ENCODE measurements at places on chromosomes 16 and 17.

GRCh38 chr16:58501242-58502131, 1.5 kb downstream of the NDRG4 start:
- no peak for DNase-seq

- DNase-seq = no peak
These were observed 1711.7 kb downstream of the TP53TG3F start for GRCh38 chr16:35171106-35171505.

DNA sequence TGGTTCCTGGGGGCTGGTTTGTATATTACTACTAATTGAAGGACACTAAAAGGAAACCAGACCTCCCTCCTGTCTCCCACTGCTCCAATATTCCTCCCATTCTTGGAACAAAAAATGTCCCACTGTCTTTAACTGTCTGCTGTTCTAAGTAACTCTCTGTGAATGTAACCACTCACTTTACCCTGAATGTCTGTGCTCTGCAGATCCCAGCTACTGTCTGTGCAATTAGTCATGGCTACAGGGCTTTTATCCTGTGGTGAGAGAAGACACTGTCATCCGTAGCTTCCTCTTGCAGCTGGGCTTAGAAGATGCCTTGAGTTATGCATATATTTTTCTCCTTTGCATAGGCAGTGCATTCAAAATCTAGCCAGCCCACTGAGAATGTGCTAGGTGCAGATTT, 853.8 kb downstream of the CDH8 start:
- no peak for DNase-seq

DNA sequence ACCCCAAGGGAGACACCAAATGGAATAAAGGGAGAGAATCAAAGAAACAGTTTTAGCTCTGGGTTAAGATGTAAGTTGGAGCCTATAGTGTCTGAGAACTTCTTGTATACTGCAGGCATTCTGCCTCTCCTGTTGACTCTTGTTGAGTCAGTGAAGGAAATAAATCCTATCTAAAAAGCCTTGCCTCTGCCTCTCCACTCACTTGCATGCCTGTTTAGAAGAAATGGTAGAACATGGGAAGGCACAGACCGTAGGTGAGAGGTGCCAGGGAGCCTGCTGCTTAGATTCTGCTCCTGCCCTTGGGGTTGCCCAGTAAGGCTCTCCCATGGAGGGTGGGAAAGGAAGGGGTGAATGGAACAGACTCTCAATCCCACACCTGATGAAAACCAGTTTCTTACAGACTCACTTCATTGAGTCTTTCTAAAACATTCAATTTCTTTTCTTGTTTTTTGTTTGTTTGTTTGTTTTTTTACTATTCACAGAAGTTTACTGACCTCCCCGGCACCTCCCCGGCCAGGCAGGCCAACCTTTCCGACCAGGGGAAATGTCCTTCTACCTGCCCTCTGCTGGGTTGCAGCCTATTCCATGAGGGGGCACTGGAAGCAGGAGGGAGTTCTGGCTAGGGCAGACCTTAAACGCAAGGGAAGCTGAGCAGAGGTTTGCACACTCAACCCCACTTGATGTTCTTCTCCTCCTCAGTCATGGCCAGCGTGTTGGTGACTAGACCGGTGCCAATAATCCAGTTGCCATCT, 211.7 kb upstream of the WSB1 start:
- no peak for DNase-seq

- no peak for DNase-seq
These were observed 174.3 kb downstream of the FOXL1 start for GRCh38 chr16:86752582-86753175.

GRCh38 chr17:11279776-11280344, 38.8 kb downstream of the SHISA6 start:
- no peak for DNase-seq

- no peak for DNase-seq
These were observed 118.2 kb upstream of the KCNJ18 start for GRCh38 chr17:21573961-21574610.

- DNase-seq = no peak
These were observed 3.6 kb downstream of the MAPK3 start for GRCh38 chr16:30119428-30119827.

- no peak for DNase-seq
These were observed 82.8 kb downstream of the METRNL start for GRCh38 chr17:83162035-83162745.

DNA sequence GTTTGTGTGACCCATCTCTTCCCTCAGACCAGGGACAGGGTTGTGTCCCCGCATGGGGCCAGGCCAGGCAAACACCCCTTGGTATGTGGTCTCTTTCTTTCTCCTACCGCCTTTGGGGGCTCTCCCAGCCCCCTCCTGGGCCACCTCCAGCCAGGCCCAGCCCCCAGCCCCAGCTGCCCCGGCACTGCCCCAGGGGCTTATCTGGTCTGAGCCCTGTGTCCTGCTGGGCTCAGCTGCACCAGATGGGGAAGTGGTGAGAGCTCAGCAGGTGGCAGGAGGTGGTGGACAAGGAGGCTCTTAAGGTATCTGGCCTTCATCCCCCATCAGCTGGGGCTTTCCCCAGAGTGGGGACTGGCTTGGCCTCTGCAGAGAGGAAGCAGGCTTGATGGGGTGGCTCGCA, 8.7 kb downstream of the ADAM11 start:
- no peak for DNase-seq

GRCh38 chr17:72110942-72111318, 9.9 kb upstream of the SOX9 start:
- DNase-seq = no peak

DNA sequence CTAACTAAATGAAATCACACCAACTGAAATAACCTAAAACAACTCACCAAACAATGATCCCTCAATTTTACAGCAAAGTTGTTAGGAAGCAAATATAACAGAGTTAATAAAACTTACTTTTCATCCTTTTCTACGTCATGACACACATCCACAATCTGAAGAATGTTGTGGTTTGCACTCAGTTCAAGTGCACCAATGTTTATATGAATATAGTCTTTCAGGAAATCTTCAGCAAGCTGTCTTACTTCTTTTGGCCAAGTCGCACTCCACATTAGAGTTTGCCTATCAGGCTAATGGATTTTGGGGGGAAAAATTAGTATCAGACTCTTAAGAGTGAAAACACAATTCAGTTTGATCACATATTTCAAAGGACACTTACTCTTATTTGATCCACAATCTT, 3.3 kb downstream of the DDX5 start:
- DNase-seq = no peak

- no peak for DNase-seq
These were observed 152.0 kb downstream of the LGALS9B start for GRCh38 chr17:20315311-20315710.

- no peak for DNase-seq
These were observed 2.5 kb upstream of the MT1X start for GRCh38 chr16:56679818-56680217.

GRCh38 chr17:57867126-57867525, 17.3 kb upstream of the MRPS23 start:
- DNase-seq = no peak

DNA sequence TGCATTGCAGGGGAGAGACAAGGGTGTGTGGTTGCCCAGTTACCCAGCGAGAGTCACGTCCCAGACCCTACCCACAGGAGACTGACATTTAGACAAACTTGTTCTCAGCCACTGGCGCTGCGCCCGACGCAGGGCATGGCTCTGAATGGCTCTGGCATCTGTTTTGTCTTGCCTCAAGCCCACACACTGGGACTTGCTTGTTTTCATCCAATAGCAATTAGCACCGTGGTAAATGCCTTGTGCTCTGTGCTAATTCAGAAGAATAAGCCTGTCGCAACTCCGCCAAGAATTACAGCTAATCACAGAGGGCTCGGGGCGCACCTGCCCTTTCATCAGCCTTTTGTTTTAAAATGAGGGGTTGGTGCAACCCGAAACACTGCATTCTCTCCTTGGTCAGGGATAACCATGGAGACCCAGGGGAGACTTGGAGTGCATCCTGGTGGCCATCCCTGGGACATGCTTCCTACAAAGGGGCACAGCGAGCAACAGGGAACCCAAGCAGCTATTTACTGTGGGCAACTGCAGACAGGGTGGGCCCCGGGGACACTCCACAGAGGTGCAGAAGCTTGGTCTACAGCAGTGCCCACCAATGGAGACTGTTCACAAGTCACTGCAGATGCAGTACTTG, 220.6 kb upstream of the ZFHX3 start:
- peak; percentile 30 for DNase-seq

DNA sequence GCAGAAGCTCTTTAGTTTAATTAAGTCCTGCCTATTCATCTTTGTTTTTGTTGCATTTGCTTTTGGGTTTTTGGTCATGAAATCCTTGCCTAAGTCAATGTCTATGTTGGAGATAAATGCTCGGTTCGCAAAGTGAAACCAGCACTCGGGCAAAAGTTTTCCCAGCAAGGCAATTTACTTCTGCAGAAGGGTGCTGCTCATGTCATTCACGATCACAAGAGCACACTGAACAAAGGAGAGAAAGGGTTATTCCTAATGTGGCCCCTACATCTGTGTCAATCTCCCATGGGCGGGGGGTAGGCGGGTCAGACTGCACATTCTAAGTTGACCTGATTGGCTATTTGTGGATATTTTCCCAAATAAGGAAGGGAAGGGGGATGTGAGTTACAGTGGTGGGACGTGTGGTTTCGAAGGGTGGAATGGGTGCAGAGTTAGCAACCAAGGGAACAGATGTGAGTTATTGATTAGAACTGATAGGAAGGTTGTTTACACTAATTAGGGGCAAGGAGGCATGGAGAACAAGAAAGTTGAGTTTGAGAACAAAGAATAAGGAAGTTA, 23.0 kb downstream of the ATF7IP2 start:
- no peak for DNase-seq

DNA sequence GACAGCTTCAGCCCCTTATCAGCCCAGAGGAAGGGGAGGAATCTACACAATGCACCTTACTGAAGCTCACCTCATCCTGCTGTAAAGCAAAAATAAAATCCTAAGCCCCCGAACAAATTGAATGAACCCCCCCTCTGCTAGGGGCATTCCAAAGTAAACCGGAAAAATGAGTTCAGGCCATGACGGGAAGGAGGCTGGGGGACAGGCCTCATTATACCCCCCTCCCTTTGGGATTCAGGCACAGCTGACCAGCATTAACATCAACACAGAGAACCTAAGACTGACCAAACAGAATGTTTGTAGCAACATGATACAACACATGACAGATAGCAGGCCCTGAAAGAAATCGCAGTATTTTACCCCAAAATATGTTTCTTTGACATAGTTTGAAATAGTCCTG, 64.2 kb downstream of the DNAH17 start:
- no peak for DNase-seq

GRCh38 chr17:17493249-17493985, 2.8 kb downstream of the RASD1 start:
- no peak for DNase-seq

- no peak for DNase-seq
These were observed 31.8 kb downstream of the ZNF750 start for GRCh38 chr17:82808006-82808405.

DNA sequence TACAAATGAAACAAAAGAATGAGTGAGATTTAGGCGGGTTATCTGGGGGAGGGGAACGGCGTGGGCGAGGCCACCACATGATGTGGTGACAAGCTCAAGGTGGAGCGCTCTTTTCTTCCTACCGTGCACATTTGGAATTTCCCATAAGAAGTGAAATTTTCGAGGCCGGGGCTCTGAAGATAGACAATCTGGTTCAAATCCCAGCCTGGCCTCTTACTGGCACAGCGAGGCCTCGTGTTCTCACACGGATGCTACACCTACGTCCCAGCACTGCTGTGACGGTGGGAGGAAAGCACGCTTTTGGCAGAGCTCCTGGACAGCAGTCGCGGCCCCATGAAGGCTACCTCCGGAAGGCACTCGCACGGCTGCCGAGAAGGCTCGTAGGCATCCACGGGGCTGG, 25.2 kb downstream of the ZDHHC7 start:
- DNase-seq = no peak

DNA sequence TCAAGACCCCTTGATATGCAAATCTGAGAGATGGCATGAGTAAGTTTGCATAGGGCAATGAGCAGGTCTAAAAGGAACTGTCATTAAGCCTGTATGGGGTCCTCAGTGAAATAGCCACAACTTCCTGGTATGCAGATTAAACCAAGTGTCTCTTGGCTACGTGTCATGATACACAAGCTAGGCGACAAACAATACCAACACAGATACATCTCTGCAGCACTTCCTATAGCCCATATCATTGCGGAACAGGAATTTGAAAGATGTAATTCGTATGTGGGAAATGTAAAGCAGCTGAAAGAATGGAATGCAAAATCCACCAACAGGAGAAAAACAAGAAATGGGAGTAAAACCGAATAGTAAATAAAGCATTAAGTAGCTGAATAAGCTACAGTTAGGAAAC, 12.9 kb downstream of the PRSS22 start:
- DNase-seq = no peak

- DNase-seq = peak; percentile 19
These were observed 252.1 kb downstream of the PHKB start for GRCh38 chr16:47713225-47713595.

- DNase-seq = no peak
These were observed 121.7 kb upstream of the NLRP1 start for GRCh38 chr17:5705876-5706576.

DNA sequence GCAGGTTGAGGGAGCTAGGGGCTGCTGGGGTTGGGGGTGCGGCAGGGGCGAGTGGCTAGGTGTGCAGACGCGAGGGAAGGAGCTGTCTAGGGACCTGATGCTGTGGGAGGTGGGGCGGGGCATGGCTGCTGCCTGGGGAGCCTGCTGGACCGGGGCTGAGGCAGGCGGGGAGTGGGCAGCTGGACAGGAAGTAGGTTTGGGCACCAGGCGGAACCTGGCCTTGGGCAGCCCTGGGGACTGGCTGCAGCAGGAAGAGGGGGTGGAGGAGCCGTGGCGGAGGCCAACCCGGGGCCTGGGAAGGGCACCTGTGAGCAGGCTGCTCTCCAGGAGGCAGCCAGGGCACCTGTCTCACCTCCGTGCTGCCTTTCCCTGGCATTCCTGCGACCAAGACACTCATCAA, 5.9 kb upstream of the DNASE1L2 start:
- DNase-seq = no peak

DNA sequence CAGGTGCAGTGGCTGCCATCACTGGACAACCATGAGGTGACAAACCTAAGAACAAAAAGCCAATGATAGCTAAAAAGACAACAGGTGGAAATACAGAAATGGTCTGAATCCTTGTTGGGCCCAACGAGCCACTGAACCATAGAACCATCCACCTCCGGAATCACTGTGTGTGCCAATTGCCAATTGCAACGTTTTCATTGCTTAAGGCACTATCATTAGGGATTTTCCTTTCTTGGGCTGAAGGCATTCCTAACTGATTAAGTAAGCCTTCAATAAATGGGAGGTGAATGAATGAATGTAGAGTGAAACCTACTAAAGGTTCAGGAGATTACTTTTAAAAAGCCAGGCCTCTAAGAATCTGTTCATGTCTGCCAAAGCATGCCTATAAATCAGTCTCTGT, 3.6 kb downstream of the USP31 start:
- no peak for DNase-seq

- no peak for DNase-seq
These were observed 7.6 kb upstream of the PPP1R1B start for GRCh38 chr17:39618956-39619785.

- peak; percentile 85 for DNase-seq
These were observed 41.1 kb upstream of the KLHDC4 start for GRCh38 chr16:87806641-87807546.

GRCh38 chr17:27378482-27379175, 77.6 kb upstream of the KSR1 start:
- DNase-seq = no peak

- no peak for DNase-seq
These were observed 473.9 kb downstream of the PMP22 start for GRCh38 chr17:14791221-14791620.

GRCh38 chr17:36731811-36732210, 130.4 kb downstream of the MRM1 start:
- no peak for DNase-seq

Measured in HTR-8/SVneo (cell line).